ENCODE measurements at places on chromosomes 7 and 10. TPM values are rescaled to one million over a fixed set of nuclear protein-coding genes. Genes with fewer than 3 reads are reported as not detected.
A peak's percentile ranks its signal among the peaks of the same experiment; 100 is the strongest.

The C10orf120 gene
- not detected for total RNA-seq

The VGF gene
- 0.38 TPM for total RNA-seq

The MTPN gene
- 80.1 TPM for total RNA-seq

The VAX1 gene
- total RNA-seq = not detected

The NYAP1 gene
- 1.1 TPM for total RNA-seq

The ABCA13 gene
- total RNA-seq = 1.1 TPM

- no peaks in the 10 kb centered on the region for H3K36me3 ChIP-seq
- no peak for DNase-seq
- H3K27ac ChIP-seq = no peak overlapping the region
- H3K4me1 ChIP-seq = peaks cover 4% of the 10 kb centered on the region
- no peaks in the 10 kb centered on the region for H3K27me3 ChIP-seq
Observed at GRCh38 chr10:111429288-111430028, 352.6 kb downstream of the ADRA2A start.

DNA sequence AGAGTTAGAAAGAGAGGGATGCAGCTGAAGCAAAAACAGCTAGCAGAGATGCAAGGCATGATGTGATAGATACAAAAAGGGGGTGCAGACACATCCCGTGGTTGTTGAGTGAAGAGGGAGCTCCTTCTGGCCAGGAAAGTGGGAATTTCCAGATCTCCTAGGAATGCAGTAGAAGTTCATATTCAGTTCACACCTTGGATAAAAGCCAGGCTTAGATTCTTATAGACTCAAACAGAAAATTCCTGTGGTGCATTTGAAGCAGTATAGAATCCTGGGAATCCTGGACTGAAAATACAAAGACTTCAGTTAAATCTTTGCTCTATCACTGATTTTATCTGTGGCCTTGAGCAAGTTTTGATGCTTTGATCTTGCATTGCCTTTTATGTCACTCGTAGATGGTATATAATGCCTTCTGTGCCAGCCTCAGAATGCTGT is 33.9 kb downstream of the SGPL1 start:
- peaks cover 36% of the 10 kb centered on the region for H3K36me3 ChIP-seq
- H3K4me1 ChIP-seq = peaks cover 11% of the 10 kb centered on the region
- H3K4me3 ChIP-seq = no peak overlapping the region
- DNase-seq = no peak
- H3K27me3 ChIP-seq = no peaks in the 10 kb centered on the region

DNA sequence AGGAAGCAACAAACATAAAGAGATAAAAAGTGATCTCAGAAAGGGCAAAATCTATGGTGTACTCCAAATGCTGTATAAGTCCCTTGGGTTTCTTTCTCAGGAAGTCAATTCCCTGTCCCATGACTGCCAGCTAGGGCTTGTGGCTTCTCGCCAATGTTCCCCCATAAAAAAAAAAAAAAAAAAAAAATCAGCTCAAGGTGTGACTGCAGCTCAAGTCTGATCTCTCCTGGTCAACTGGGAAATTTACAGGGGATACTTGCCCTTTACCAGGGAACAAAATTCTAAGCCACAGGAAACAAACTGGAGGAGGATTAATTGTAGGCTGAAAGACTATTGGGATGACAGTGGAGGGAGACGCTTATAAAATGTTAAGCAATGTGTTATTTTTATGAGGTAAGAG is 76.0 kb downstream of the PCGF5 start:
- no peaks in the 10 kb centered on the region for H3K36me3 ChIP-seq
- no peak overlapping the region for H3K27ac ChIP-seq
- no peak overlapping the region for H3K4me3 ChIP-seq
- DNase-seq = no peak
- H3K27me3 ChIP-seq = no peaks in the 10 kb centered on the region

- H3K36me3 ChIP-seq = no peaks in the 10 kb centered on the region
- H3K27ac ChIP-seq = peak overlapping the region; percentile 41
- no peaks in the 10 kb centered on the region for H3K4me1 ChIP-seq
- no peaks in the 10 kb centered on the region for H3K27me3 ChIP-seq
Observed at GRCh38 chr7:30091491-30091912, 43.3 kb upstream of the MTURN start.

GRCh38 chr7:1540776-1541271 is 10.3 kb downstream of the MAFK start:
- no peaks in the 10 kb centered on the region for H3K27me3 ChIP-seq
- H3K36me3 ChIP-seq = peaks cover 43% of the 10 kb centered on the region
- H3K4me3 ChIP-seq = no peak overlapping the region
- H3K27ac ChIP-seq = no peak overlapping the region
- DNase-seq = no peak

- no peaks in the 10 kb centered on the region for H3K27me3 ChIP-seq
- peak overlapping the region; percentile 7 for H3K27ac ChIP-seq
- no peak for DNase-seq
- peak overlapping the region; percentile 17 for H3K4me3 ChIP-seq
- H3K36me3 ChIP-seq = no peaks in the 10 kb centered on the region
Observed at GRCh38 chr10:17348011-17348500, 106.3 kb downstream of the ST8SIA6 start.

- no peaks in the 10 kb centered on the region for H3K27me3 ChIP-seq
- H3K36me3 ChIP-seq = no peaks in the 10 kb centered on the region
- H3K4me1 ChIP-seq = no peaks in the 10 kb centered on the region
- no peak overlapping the region for H3K4me3 ChIP-seq
- DNase-seq = no peak
Observed at GRCh38 chr7:82745820-82746219, 302.2 kb upstream of the CACNA2D1 start.

DNA sequence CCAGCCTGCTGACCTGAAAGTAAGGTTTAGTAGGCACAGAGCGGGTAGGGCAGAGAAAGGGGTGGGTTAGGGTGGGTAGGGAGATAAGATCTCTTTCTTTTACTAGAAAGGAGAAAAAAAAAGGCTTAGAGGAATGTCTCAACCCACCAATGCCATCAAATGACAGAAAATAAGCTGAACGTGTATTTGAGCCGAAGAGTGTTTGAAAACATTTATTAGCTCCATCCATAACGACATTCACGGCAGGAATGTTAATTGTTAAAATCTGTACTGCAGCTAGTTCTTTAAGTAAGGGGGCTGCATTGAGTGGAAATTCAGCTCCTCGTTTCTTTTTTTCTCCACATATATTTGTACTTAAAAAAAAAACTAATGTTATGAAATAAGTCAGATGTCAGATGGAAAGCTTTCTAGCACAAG is 63.7 kb upstream of the ARID5B start:
- no peaks in the 10 kb centered on the region for H3K36me3 ChIP-seq
- H3K4me1 ChIP-seq = peaks cover 38% of the 10 kb centered on the region
- DNase-seq = no peak
- no peak overlapping the region for H3K4me3 ChIP-seq
- no peaks in the 10 kb centered on the region for H3K27me3 ChIP-seq
- peak overlapping the region; percentile 14 for H3K27ac ChIP-seq

GRCh38 chr10:118760265-118760664 is 5.5 kb upstream of the CACUL1 start:
- no peaks in the 10 kb centered on the region for H3K36me3 ChIP-seq
- H3K27me3 ChIP-seq = no peaks in the 10 kb centered on the region
- H3K27ac ChIP-seq = no peak overlapping the region
- DNase-seq = no peak
- no peak overlapping the region for H3K4me3 ChIP-seq

DNA sequence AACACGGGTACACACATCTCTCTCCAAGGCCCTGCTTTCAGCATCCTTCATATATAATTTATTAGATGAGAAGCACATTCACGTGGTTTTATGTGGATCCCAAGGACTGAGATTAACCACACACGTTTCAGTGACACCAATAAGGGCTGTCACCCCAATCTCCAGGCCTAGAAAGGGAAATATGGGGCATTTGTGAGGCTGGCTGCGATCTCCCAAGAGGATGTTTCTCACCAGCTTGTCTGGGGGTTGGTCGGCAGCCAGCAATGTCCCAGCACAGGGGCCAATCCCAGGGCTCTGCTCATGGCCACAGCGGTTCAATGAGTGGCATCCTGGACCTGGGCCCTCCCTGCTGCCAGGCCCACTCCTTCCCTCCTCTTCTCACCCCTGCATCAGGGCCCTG is 115.5 kb downstream of the ITIH5 start:
- H3K4me3 ChIP-seq = no peak overlapping the region
- H3K36me3 ChIP-seq = no peaks in the 10 kb centered on the region
- H3K27me3 ChIP-seq = no peaks in the 10 kb centered on the region
- peaks cover 21% of the 10 kb centered on the region for H3K4me1 ChIP-seq
- no peak for DNase-seq

DNA sequence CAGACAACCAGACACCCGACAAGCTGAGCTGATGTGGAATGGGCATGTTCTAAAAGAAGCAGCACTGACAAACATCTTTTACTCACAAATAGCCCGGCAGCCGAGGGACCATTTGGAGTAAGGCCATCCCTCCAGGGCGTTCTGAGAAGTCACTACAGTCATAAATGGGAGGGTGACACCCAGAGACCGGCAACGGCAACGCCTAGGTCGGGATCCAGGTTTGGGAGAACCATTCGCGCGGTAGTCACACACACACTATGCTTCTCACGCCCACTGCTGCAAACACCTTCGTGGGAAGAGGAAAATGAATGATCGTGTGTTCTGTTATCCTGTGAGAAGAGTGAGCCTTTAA is 9.8 kb downstream of the TNS3 start:
- peaks cover 74% of the 10 kb centered on the region for H3K4me1 ChIP-seq
- peak overlapping the region; percentile 24 for H3K4me3 ChIP-seq
- H3K27me3 ChIP-seq = no peaks in the 10 kb centered on the region
- no peaks in the 10 kb centered on the region for H3K36me3 ChIP-seq
- DNase-seq = peak; percentile 75
- H3K27ac ChIP-seq = peak overlapping the region; percentile 82

- no peak overlapping the region for H3K4me3 ChIP-seq
- H3K27me3 ChIP-seq = no peaks in the 10 kb centered on the region
- H3K4me1 ChIP-seq = no peaks in the 10 kb centered on the region
- H3K36me3 ChIP-seq = no peaks in the 10 kb centered on the region
- H3K27ac ChIP-seq = no peak overlapping the region
Observed at GRCh38 chr7:69635555-69636185, 37.4 kb downstream of the AUTS2 start.

DNA sequence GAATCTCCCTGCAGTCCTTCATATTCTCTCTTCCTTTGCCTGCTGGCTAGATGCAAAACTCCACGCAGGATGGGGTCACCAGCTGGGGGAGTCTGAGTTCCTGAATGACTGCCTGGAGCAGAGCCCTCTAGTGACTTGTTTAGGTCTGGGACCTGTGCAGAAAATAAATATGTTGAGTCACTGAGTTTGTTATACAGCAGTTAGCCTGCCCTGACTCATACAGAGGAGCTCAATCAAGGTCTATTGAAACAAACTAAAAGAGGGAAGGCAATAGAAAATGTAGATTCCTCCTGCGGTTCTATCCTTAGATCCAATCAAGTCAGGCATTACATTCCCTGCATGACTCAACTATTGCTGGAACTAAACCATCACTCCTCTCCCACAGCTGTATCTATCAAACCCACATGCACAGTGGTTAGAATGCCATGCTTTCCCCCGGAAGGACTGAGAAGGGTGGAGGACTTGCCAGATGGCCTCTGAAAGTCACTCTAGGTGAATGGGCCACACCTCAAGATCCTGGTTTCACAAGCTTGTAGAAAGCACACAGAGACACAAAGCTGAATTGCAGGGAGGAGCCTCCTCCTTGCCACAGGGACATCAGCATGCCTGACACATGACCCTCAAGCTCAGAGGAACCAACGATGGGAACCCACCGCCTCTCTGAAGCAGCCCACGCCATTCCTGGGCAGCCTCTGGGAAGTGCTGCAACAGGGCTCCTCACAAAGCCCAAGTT is 73.9 kb downstream of the SH3PXD2A start:
- no peaks in the 10 kb centered on the region for H3K27me3 ChIP-seq
- no peak for DNase-seq
- peak overlapping the region; percentile 70 for H3K27ac ChIP-seq
- H3K36me3 ChIP-seq = no peaks in the 10 kb centered on the region

DNA sequence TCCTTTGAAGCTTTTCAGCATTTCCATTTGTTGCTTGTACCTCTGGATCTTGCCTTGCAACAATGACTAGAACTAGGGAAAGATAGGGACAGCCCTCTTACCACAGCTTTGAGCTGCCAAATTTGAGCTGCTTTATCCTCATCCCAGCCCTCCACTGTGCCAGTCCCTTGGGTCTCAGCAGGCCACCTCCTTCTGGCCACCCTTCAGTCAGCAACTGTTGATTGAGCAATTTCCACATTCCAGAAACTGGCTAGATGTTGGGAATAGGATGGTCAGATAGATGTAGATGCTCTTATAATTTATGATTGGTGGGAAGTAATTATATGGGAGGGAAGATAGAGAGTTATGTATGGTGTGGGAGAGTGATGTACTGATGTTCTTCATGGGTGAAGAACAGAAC is 100.1 kb downstream of the ST7 start:
- no peak overlapping the region for H3K27ac ChIP-seq
- no peaks in the 10 kb centered on the region for H3K27me3 ChIP-seq
- peaks cover 4% of the 10 kb centered on the region for H3K4me1 ChIP-seq
- H3K4me3 ChIP-seq = no peak overlapping the region
- no peaks in the 10 kb centered on the region for H3K36me3 ChIP-seq

- DNase-seq = no peak
- no peaks in the 10 kb centered on the region for H3K27me3 ChIP-seq
- no peaks in the 10 kb centered on the region for H3K36me3 ChIP-seq
- no peak overlapping the region for H3K4me3 ChIP-seq
- no peak overlapping the region for H3K27ac ChIP-seq
Observed at GRCh38 chr7:114997487-114998404, 75.9 kb downstream of the MDFIC start.

DNA sequence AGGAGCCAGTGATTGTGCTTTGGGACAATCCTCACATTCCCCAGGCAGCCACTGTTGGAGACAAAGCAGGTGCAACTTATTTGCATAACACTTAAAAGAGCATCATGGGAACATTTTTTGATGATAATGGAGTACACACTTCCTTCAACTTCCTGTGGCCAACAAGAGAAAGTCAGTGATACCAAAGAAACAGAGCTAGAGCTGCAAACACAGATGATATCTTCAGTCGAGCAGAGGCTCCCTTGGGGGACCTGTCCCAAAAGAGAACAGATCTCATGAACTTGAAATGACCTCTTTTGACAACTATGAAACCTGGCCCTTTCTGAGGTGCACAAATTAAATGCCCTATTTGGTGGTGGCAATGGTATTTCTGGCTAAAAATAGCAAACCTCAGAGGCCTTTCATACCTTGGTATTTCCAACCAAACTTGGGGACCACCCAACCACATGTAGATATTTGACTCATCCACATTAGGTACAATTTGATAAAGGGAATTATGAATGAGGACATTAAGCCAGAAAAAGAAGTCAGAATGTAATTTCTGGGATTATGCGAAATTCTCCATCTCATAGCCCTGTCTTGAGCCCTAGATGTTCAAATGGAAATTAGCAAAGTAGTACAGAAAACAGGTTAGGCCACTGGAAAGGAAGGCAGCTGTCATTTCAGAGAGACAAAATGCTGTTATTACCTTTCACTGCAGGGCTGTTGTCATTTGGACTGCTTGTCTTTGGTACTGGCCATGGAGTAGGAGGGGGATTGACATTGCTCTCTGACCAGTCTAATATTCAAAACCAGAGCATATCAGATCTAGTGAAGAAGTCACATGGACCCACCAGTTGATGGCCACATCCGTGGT is 146.2 kb downstream of the ICA1 start:
- H3K4me1 ChIP-seq = no peaks in the 10 kb centered on the region
- no peak for DNase-seq
- no peaks in the 10 kb centered on the region for H3K36me3 ChIP-seq
- H3K27ac ChIP-seq = no peak overlapping the region
- no peak overlapping the region for H3K4me3 ChIP-seq
